Activated naive CD4-positive, alpha-beta T cell treated with Interleukin-2 at 50 U/mL for 16 hours (primary cell): ENCODE measurements at places on chromosomes 4 and X.

DNA sequence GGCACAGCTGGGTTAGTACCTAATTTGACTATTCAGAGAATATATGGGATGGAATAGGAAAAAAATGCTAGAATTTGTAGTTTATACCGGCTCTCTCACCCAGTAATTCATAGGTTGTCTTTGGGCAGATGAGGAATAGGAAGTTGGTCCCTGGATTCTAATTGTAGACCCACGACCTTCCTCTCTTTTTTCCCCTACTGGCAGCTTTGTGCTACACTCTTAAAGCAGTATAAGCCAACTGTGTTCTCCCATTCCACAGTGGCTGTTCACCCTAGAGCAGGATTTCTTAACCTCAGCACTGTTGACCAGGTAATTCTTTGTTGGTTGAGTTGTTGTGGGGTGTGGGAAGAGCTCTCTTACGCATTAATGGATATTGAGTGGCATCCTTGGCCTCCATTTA, 92.9 kb downstream of the FNIP2 start:
- no peak for DNase-seq

DNA sequence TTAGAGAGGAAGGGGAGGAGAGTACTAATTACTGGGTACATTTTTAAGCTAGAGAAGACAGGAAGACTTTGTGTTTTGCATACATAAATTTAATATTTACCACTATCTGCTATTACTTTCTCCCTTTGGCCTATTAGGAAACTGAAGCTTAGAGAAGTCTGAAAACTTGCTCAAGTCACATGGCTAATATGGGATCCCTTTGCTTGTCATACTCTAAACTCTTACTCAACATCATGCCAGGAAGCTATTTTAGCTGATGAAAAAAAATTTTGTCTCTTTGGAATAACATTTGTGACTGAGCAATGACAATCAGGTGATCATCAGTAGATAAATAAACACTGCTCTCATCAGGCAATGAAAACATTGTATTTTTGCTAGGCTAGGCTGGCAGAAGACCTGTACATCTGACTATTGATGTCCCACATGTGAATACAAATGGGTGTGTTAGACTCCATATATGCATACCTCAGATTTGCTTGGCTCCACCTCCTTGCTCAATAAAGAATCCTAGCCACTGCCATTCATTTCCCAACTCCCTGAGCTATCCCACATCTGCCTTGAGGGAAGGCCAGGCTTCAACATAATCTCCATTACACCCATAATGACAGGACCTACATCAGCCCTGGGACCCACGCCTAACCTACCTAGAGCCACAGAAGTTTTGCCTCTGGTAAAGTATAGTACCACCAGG, 17.0 kb upstream of the DCLK2 start:
- DNase-seq: no peak

DNA sequence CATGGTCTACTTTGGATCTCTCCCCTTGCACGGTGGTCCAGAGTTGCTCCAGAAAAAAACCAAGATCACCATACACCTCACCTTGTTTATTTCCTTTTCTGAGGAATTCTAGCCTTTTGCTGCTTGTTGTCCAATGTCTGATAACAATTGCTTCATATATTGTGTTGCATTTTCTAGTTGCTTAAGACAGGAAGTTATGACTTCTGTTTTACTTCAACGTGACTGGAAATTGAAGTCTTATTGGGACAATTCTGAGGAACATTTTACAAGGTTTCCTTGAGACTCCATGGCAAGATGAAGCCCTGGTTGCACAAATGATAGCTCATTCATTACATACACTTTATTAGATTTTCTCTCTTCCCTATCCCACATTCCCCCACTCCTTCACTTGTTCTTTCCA, 5.2 kb downstream of the CXCL1 start:
- DNase-seq: no peak

- DNase-seq: no peak
These were observed 66.2 kb upstream of the FRAS1 start for GRCh38 chr4:77990904-77991358.

- DNase-seq: no peak
These were observed 234.5 kb downstream of the RBMX2 start for GRCh38 chrX:130636277-130636676.

- DNase-seq: no peak
These were observed 7.8 kb downstream of the GATB start for GRCh38 chr4:151753056-151753455.

DNA sequence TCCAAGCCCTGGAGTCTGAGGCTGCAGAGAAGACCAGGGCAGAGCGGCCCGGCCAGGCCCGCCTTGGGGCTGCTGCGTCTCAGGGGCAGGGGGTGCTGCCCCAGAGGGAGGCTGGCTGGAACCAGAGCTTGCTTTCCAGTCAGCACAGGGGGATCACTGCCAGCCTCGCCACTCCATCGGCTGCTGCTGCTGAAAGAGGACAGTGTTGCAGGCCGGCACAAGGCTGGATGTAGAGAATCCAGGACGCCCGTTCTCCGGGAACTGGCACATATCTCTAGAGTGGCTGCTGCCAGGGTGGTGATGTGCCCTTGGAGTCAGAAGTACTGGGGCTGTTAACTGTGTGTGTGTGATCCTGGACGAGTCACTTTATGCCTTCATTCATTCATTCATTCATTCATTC, 31.9 kb upstream of the SORCS2 start:
- DNase-seq: no peak

DNA sequence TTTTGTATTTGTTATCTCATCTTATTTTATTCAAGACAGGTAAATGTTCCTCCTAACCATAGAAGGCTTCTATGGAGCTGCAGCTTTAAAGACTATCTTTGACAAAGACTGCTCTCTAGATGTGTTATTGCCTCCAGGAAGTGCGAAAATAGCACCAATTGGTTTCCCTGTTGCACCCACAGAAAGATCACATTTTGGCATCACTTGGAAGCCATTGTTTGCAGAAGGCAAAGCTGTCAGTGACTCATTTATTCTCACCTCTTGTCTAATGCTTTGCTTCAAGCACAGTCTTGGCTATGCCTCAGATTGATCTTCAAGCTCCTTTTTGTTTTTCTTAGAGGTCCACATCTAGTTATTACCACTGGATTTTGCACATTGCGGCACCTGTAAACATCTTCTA, 150.3 kb downstream of the PCDH7 start:
- DNase-seq: no peak

DNA sequence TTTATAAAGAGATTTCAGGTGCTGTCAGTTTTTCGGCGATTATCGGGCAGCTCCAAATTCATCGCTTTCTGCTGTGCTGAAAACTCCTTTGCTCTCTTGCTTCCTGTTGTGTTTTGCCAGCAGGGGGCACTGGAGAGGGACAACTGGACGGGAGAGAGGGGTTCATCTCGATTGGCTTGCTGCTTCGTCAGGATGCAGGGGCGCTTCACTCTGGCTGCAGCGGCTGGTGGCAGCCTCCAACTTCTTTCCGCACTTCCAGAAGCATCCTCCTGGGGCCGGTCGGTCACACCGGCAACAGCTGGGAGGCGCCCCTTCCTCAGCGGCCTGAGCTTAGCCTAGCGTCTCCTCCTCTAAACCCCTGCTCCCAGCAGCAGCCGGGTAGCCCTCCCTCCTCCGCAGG, 29.5 kb downstream of the MSL3 start:
- peak; percentile 73 for DNase-seq

DNA sequence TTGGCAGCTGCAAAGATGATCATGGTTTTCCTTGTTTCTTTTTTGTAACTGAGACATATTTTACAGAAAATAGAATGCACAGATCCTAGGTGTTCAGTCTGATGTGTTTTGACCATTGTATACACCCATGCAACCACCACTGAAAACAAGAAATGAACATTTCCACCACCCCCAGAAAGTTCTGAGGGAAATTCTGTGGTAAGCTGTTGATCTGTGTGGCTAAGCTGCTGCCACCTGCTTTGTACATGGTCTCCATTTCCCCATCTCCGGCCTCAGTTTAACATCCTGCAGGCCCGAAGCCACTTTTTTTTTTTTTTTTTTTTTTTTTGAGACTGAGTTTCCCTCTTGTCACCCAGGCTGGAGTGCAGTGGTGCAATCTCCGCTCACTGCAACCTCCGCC, 65.3 kb downstream of the NYX start:
- no peak for DNase-seq

DNA sequence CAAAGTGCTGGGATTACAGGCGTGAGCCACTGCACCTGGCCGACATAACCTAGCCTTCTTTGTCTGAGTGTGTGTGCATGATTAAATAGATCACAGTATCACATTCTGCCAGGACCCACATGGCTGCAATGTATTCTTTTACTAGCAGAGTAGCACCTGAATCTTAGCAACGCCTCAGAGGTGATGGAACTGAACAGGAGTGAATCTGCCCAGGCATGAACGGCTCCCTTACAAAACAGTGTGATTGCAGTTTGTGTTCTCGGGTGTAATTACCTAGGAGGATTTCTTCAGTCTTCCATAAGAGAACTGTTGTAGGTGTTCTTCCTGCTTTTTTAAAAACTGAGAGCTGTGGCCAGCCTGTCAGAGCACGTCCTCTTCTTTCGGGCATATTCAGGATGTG, 122.7 kb upstream of the STS start:
- no peak for DNase-seq

DNA sequence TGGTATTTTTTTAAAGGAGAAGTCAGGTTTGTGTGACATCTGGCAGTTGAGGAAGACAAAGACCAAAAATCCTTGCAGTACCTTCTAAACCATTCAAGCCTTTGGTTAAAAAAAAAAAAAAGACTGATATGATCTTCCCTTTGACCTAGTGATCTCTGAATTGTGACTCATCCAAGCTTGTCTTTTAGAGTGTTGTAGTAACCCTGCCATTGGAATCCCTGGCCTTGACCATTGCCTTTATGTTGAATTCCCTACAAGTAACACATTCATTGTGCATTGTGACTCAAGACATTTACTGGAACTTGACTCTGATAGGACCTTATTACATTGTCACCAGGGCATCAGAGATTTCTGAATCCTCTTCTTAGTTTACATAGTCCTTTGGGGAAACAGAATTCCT, 1469.0 kb downstream of the TECRL start:
- no peak for DNase-seq

DNA sequence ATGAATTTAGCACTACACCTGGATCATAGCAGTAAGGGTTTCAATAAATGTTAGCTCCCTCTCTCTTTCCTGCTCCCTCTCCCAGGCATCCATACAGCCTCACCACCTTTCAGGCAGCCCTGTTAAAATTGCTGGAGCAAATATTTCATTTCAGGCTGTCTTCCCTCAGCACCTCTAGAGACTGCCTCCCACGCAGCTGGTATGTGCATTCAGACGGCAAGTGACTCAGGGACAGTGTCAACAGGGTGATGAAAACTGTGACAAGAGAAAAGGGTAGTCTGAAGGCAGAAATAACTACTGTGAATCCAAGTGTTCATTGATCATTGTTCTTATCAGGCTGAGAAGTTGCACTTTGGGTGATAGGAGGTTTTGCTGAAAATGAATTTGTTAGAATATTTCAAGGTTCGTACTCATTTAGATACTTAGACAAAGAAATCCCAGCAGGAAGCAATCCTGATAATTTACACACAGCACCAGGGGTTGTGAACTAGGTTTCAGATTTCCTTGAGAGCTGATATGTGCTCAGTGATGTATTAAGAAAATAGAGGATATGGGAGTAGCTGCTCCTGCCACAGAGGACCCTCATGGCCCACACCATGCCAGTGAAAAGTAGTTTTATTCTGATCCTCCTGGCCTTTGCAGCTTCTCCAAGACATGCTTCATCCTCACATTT, 424.2 kb downstream of the FGF13 start:
- no peak for DNase-seq

GRCh38 chr4:121666091-121666679, 30.6 kb downstream of the ANXA5 start:
- DNase-seq: no peak

- no peak for DNase-seq
These were observed 623.5 kb upstream of the GNPDA2 start for GRCh38 chr4:45349859-45350258.

GRCh38 chrX:56125946-56126345, 106.2 kb upstream of the KLF8 start:
- DNase-seq: no peak

DNA sequence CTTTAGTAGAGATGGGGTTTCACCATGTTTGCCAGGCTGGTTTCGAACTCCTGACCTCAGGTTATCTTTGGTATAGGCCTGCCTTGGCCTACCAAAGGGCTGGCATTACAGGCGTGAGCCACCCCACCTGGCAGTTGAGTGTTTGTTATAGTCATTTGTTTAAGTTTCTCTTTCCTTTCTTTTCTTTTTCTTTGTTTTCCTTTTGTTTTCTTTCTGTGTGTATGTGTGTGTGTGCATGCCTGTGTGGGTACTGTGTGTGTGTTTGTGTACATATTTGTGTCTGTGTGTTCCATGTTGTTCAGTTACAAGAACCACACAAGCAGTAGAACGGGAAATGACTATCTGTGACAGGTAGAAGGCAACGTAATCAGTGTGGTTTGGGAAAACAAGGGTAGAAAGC, 624.9 kb downstream of the FSTL5 start:
- no peak for DNase-seq

DNA sequence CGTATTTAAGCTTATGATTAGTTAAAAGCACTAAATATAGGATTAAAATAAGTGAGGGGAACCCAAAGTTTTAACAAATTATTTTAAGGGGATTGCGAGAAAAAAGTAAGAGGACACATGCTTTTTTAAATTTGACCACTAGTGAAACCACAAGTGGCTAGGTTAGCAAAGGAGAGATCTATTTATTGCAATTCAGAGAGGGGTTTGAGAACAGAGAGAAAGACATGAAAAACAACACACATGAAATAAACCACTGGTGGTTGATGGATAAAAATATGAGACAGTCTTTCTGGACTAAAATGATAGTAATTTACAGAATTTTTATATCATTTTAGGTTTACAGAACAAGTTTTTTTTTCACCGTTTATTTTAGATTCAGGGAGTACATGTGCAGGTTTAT, 11.8 kb downstream of the SLC25A14 start:
- DNase-seq: no peak

DNA sequence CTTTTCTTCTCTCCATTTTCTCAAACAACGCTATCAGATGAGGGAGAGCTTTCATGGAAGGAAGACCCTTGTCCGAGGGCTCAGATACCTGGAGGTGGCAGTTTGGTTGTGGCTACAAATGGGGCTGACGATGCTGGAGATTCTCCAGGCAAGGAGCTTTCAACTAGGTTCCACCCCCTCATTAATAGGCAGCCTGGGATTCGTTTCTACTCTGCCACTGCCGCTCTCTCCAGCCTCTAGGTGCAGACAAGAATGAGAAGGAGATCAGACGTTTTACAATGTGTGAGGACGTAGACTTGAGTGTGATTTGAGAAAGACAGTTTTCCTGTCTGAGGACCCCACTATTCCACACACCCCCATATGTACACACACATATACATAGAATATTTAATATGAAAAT, 53.1 kb downstream of the ETNPPL start:
- no peak for DNase-seq

DNA sequence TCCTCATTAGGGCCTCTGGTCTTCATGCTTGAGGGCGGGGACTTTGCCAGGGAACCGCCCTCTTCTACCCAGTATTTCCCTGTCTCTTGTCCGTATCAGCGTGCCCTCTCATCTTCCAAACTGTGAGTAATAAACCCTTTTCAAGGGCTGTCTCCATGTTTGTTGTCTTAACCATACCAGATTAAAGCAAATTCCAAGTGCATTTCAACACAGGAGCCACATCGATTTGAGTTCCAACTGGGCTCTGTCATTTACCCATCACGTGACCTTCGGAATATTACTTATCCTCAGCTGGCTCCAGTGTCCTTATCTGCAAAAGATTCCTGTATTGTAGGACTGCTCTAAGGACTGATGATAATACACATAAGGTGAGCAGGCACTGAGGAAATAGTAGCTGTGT, 6.4 kb upstream of the PHEX start:
- no peak for DNase-seq

- no peak for DNase-seq
These were observed 70.0 kb downstream of the EVC2 start for GRCh38 chr4:5638316-5638715.
